Motor neuron (in vitro differentiated cells): ENCODE measurements at places on chromosomes 3 and 15.

- no peak for ATAC-seq
Measured at GRCh38 chr3:75144406-75144805, 519.7 kb upstream of the FRG2C start.

- ATAC-seq, result no peak
Measured at GRCh38 chr3:38327335-38328009, 19.1 kb upstream of the XYLB start.

DNA sequence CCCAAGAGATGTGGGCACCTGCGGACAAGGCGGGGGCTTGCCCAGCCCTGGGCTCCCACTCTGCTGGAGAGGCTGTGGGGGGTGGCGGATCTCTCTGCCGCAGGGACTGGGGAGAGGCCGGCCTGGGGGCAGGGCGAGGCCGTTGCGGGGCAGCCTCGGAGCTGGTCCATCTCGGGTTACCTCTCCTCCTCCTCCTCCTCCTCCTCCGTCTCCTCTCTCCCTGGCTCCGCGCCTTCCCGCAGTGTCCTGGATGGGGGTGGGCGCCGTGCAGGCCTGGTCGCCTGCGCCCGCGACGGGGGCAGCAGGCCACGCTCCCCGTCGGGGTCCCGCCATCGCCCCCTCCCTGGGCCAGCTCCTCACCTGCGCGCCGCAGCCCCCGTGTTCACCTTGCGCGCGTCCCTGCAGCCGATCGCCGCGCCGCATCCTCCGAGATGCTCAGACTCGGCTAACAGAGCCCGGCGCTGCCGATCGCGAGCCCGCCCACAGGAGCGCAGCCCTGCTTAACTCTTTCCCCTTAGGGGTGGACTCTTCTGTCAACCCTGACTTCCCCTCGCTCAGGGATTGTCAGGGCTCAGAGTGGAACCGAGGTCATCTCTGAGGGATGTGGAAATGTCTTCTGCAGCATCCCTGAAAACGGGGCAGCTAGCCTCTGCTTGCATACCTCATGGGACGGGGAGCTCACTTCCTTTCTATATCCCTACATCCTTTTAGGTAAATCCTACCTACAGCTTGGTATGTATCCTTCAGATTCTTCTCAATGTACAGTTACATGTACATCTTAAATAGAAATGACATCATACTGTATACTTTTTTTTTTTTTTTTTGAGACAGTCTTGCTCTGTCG is at the start of gene PRRT3:
TSS of gene PRRT3 (minus strand) at position 447 of the 844 bp plus-strand sequence. CDS start 2,293 bp downstream, outside the sequence.
- peak; percentile 87 for ATAC-seq

- ATAC-seq, result no peak
Measured at GRCh38 chr3:192824313-192824712, 93.3 kb downstream of the MB21D2 start.

GRCh38 chr3:172634948-172635347 is 75.9 kb downstream of the NCEH1 start:
- no peak for ATAC-seq

DNA sequence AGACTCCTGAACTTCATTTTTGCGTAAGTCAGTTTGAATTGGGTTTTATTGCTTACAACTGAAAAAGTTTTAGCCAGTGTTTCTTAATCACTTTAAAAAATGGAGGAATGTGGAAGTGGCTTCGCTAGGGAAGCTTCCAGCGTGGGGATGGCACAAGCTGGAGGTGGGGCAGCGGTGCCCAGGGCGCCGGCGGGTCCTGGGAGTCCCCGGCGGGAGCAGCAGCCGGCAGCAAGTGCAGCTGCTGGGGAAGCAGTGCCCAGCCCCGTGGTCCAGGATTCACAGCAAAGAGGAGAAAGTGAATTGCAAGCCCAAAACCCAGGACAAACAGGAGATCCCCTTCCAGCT is 301.8 kb upstream of the PROK2 start:
- no peak for ATAC-seq

GRCh38 chr3:9750556-9751411 is 1.0 kb downstream of the OGG1 start:
- no peak for ATAC-seq

GRCh38 chr15:43132830-43133429 is 456 bp upstream of the TMEM62 start:
- no peak for ATAC-seq

DNA sequence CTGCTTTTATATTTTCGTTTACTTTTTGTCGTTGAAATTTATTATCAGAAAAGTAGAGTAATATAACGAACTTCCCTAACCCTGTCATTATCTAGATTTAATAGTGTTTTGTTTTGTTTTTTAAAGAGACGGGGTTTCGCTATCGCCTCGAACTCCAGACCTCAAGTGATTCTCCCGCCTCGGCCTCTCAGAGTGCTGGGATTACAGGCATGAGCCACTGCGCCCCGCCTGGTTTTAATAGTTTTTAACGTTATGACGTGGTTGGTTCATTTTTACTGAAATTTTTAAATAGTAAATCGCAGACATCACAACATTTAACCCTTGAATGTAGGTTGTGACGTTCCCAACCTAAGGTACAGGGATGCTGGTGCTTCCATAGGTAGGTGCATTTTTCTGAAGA is 1.0 kb downstream of the NGRN start:
- no peak for ATAC-seq

- peak; percentile 28 for ATAC-seq
Measured at GRCh38 chr3:61315871-61316270, 64.6 kb upstream of the FHIT start.

DNA sequence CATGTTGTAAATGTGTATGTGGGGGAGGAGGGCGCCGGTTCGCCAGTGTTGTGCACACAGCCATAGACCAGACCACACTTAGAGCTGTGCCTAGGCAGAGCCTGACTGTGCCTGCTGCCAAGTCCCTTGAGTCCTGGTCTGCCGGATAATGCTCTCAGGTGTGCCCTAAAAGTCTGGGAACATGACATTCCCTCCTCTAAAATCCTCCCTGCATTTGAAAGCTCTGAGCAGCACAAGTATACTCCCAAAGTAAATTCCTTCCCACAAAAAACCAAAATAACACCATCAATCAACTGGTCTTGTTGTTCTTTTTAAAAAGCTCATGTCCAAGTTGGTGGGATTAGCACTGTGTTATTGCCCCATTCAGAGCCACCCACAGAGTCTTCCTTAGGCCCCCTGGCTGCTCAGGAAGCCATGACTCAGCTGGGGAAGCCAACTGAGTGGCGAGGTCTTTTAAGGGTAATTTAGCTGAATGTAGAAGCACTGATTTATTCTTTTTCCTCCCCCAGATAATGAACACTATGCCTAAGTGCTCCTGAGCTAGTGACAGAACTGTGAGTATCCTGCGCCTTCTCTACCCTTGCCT is 147.8 kb upstream of the MCTP2 start:
- no peak for ATAC-seq

GRCh38 chr3:49607105-49607591 is 52.9 kb downstream of the BSN start:
- no peak for ATAC-seq

GRCh38 chr3:196339493-196340254 is 1.5 kb upstream of the TM4SF19 start:
- ATAC-seq, result no peak

DNA sequence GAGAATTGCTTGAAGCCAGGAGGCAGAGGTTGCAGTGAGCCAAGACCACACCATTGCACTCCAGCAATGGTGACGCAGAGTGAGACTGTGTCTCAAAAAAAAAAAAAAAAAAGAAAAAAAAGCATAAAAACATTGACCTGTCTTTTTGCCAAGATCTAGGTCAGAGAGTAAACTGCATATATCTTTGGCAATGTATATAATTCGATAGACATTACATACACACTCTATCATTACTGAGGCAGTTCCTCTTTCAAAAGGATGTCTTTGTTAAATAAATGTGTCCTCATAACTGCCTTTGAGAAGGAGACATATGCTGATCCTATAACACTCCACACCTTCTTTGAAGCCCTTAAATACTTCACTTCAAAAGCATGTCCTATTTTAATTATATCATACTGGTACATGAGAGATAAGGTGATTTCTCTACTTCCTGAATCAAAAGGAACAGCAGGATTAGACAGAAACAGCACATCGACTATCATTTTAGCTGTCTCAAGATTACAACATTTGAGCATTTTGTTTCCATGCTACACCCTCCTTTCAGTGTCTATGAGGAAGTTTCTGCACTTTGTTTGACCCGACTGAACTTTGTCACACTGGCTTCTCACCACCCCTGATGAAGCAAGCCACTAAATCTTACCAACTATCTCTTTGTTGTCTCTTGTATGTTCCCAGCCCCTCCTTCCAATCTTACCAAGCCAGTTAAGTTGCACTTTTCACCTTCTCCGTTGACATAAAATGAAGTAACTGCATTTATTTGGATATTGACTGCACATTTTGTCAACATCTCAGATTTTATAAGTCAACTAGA is 335.8 kb downstream of the MECOM start:
- ATAC-seq, result peak; percentile 35

DNA sequence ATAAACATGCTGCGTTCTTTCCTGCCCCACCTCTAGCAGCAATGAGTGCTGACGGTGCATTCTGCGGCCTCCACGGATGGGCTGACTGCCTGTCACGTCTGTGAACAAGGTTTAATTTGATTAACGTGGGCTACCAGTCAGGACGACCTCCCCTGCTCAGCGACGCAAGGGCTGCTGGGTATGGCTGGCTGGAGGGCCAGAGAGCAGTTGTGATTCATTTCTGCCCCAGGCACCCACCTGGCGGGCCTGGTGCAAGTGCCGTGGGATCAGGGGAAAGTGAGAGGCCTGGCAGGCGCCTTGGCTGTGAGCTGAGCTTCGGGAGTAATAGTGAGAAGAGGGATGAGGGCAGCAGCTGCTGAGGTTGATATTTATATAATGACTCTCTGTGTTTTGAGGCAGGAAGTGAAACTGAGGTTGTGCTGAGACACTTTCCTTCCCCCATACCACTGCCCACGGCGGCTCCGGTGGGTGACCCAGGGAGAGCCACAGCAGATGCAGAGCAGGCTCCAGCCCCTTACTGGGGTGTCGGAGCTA is 190.4 kb upstream of the BCL6 start:
- ATAC-seq, result peak; percentile 87

DNA sequence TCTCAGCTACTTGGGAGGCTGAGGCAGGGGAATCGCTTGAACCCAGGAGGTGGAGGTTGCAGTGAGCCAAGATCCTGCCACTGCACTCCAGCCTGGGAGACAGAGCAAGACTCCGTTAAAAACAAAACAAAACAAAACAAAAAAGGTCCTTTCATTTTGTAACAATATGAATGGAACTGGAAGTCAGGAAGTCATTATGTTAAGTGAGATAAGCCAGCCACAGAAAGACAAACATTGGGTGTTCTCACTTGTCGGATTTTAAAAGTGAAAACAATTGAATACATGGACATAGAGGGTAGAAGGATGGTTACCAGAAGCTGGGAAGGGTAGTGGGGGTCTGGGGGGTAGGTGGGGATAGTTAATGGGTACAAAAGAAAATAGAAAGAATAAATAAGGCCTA is 12.5 kb upstream of the B3GALNT1 start:
- ATAC-seq, result no peak

DNA sequence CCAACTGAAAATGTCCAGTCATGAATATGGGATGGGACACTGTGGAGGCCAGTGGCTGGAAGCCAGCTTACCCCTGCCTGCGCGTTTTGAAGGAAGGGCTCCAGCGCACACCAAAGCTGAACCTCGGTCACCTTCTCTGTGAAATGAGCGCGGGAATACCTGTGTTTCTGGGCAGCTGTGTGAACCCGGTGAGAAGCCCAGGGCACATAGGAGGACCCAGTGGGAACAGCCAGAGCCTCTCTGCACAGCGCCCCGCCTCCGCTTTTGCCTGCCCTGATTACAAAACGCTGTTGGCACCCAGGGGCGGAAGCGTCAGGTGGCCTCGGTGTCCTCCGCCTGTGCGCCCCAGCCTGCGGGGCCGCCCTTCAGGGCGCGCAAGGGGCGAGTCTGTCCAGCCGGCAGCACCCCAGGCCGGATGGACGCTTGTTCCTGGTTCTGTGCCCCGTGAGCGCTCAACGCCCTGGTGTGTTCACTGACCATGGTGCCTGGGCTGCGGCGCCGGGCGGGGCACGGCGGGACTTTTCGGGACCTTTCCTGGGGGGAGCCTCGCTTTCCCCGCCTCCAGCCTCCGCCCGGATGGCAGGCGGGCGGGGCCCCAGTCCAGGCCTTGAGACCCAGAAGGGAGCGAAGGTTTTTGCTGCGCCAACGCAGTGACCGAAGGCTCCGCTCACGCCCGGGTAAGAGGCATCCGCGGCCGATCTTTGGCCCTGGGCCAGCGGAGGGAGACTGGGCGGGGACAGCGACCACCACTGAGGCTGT is at the start of gene SQOR:
TSS of gene SQOR (plus strand) at position 598 of the 759 bp plus-strand sequence. CDS start 23,895 bp downstream, outside the sequence.
- peak; percentile 88 for ATAC-seq

DNA sequence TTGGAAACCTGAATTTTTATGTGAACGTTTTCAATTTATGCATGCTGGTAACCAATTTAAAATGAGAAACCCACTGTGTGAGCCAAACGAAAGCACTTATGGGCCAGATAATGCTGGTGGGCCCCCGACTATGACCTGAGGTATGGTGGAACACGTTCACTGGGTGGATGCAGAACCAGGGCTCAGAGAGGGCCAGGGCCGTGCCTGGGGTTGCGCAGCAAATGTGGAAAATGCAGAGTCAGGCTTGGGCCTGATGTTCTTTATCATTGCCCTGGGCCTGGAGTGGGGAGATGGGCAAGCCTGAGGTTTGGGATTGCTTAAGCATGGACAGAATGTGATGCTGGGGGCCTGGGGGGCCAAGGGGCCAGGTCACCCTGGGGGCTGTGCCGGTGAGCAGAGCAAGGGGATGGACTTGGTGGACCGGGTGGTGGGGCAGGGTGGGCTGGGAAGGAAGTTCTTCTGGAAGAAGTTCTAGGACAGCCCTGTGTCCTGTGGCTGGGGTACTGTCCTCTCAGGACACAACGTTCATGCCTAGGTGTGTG is 17.9 kb downstream of the FBLN2 start:
- ATAC-seq, result no peak

DNA sequence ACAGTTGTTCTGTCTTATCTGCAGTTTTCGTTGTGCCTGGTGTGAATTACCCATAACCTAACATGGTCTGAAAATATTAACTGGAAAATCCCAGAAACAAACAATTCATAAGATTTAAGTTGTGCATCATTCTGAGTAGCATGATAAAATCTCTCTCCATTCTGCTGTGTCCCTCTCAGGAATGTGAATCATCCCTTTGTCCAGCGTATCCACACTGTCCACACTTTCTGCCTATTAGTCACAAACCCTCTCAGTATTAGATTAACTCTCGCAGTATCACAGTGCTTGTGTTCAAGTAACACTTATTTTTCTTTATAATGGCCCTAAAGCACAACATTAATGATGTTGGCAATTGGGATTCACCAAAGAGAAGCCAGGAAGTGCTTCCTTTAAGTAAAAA is 203.2 kb downstream of the CGGBP1 start:
- peak; percentile 47 for ATAC-seq

- ATAC-seq, result no peak
Measured at GRCh38 chr3:98796334-98796733, 33.2 kb downstream of the ST3GAL6 start.

GRCh38 chr15:32124726-32125125 is 94.4 kb downstream of the CHRNA7 start:
- ATAC-seq, result no peak

GRCh38 chr15:37740623-37741141 is 193.8 kb upstream of the TMCO5A start:
- no peak for ATAC-seq
